ENCODE measurements at places on chromosomes 11 and 22.

- DNase-seq: no peak
These were observed 30.6 kb upstream of the NARS2 start for GRCh38 chr11:78605296-78605695.

- no peak for DNase-seq
These were observed 62.6 kb upstream of the PTPRJ start for GRCh38 chr11:47917599-47918369.

- DNase-seq: no peak
These were observed 661.9 kb downstream of the ETS1 start for GRCh38 chr11:127925475-127925874.

DNA sequence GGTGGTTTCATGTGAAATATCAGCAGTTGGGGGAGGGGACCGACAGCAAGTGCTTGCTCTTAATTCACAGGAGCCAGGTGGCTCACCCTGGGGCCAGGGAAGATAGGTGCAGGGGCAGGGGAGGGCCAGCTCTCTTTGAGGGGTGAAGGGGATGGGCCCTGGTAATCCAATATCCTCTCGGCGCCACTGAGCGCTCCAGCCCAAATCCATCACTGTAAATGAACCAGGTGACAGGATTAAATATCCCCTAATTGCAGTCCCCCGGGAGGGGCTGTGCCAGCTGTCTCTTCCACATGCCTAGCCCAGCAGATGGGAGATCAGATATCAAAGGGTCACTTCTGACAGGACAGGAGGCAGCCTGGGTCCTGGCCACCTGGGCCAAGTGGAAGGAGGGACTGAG, 531.8 kb upstream of the CADM1 start:
- DNase-seq: no peak

- DNase-seq: no peak
These were observed 23.9 kb downstream of the IGF2 start for GRCh38 chr11:2115308-2115707.

GRCh38 chr11:64933213-64933934, 2.3 kb downstream of the GPHA2 start:
- DNase-seq: no peak

- no peak for DNase-seq
These were observed 145.5 kb upstream of the RASSF10 start for GRCh38 chr11:12863605-12864121.

GRCh38 chr11:71420455-71421241, 27.5 kb downstream of the DHCR7 start:
- DNase-seq: no peak
